ENCODE measurements at places on chromosomes 1 and 21.

DNA sequence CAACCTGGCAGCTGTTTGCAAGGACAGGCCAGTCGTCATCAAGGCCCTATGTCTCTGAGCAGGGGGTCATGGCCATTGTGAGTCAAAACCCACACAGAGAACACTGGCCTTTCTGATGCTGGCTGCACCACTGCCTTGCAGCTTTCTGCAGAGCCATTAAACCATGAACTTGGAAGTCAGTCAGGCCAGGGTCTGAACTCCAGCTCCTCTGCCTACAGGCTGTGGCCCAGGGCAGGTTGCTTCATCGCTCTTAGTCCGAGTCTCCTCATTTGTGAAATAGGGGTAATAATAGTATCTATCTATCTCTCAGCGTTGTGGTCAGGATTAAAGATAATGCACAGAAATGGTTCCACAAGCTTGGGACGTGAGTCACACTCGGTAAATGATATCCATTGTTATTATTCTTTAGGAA is 35.8 kb upstream of the HIVEP3 start:
- no peak for DNase-seq

- DNase-seq, result peak; percentile 98
These were observed 16.4 kb downstream of the ARHGEF2 start for GRCh38 chr1:155961937-155962336.

GRCh38 chr21:33655588-33656221 is 13.4 kb downstream of the ITSN1 start:
- peak; percentile 91 for DNase-seq

GRCh38 chr1:76998582-76999223 is 131.4 kb downstream of the ST6GALNAC5 start:
- DNase-seq, result peak; percentile 19

GRCh38 chr1:86052948-86053698 is 103.4 kb downstream of the COL24A1 start:
- DNase-seq, result no peak

DNA sequence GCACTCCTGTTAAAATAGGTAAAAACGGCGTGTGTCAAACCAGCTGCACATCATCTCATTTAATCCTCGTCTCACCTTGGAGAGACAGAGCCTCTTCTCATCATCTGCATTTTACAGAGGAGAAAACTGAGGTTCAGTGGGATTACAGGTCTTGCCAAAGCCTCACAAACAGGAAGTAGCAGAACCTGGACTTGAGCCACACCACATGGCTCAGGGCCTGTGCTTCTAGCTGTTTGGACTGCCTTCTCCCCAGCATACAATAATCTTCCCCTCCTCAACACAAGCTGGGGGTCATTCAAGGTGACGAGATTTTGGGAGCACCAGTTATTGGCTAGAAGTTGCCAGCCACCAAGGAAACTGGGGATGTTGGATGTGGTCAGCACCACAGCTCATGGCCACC is 167.9 kb upstream of the ZC3H12A start:
- DNase-seq, result no peak

GRCh38 chr1:236240675-236241074 is 41.1 kb downstream of the ERO1B start:
- no peak for DNase-seq

Data from A549 (cell line).